ENCODE measurements at places on chromosomes 6 and 20.

DNA sequence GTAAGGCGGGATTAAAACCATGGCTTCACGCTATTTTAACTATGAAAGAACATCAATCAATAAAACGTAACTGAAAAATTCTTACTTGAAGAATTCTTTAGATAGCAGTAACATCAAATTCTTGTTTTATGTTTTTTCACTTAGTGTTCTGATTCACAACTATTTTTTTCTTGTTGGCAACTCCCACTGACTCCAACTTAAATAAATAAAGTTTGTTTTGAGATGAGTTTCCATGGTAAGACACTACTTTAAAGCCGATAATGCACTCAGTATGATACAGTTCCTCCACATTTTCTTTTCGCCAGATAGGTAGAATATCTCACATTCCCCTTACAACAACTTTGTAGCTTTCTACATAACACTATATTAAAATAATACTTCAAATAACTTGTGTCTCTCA is 33.1 kb upstream of the CNKSR3 start:
- no peak for DNase-seq

GRCh38 chr20:1185790-1186334 is 1.1 kb upstream of the TMEM74B start:
- peak; percentile 8 for DNase-seq

- no peak for DNase-seq
Observed at GRCh38 chr20:50246367-50247195, 56.0 kb downstream of the CEBPB start.

DNA sequence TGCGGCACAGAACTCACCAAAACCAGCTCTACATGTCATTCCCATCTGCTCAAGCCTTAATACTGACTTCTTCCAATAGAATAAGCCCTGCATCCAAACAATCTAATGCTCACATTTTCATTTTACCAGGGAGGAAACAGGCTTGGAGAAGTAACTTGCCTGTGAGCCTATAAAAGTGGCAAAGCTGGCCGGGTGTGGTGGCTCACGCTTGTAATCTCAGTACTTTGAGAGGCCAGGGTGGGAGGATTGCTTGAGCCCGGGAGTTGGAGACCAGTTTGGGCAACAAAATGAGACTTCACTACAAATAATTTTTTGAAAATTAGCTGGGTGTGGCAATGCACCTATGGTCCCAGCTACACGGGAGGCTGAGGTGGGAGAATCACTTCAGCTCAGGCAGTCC is 133.7 kb downstream of the LY86 start:
- DNase-seq = no peak

GRCh38 chr6:13767121-13767808 is 47.1 kb downstream of the MCUR1 start:
- DNase-seq = no peak

DNA sequence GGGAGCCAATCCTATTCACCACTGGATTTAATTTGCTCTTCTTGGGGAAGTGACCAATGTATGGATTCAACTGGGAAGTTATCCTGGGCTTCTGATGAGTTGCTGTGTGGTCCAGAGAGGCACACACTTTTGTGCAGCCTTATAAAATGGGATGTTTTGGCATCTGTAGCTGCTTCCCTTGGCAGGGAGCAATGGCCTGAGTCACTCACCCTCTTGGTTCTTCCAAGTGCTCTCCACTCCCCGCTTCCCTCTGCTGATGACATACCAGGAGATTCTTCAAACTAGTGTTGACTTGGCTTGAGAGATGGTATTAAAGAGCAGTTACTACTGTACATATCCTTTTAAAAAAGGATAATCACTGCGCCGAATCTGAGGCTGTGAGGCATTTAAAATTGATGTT is 105.8 kb downstream of the JARID2 start:
- no peak for DNase-seq

DNA sequence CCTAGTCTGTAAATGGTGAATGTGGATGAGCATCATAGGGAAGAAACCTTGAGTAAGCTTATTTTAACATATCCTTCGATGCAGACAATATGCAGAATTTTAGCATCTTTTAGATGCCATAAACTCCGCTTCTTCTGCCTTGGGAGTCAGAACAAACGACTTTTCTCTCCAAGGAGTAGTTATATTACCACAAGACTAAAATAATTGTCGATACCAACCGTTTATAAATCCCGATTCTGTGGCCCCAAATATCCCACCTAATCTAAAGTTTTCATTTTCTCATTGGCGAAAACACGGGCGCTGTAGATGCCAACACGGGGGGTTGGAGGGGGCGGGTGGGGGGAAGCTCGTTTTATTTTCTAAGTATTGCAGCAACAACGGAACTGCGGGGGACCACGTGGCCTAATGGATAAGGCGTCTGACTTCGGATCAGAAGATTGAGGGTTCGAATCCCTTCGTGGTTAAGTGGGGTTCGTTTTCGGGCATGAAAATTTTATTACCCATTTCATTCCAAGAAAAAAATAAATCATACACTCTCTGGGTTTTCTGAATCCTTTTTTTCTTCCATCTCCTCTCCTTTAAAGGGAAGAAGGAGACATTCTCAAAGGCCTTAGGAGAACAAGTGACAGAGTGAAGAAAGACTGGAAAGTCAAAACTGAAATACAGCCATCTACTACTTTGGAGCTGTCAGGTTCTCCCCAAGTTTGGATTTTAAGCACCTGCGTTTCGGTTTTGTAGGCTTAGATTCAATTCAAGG is 65.5 kb upstream of the BTN3A2 start:
- DNase-seq = no peak

GRCh38 chr6:79670789-79671188 is 39.7 kb downstream of the SH3BGRL2 start:
- no peak for DNase-seq

DNA sequence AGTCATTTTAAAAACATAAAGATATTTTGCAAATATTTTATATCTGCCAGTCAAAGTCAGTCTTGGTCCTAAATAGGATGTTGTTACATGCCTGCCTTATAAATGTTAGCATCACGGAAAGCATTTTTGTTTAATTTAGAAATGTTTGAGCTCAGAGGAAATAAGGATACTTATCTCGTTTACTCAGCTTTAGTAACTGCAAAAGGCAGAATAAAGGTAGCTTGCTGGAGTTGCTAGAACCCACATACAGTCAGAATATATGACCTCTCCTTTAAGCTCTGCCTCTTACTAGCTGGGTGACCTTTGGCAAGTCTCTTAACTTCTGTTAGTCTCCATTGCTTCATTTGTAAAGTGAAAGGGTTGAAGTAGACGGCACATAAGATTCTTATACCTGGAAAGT is 867.3 kb downstream of the KIF16B start:
- DNase-seq = no peak

- no peak for DNase-seq
Observed at GRCh38 chr20:64273109-64273508, 17.6 kb downstream of the PCMTD2 start.

DNA sequence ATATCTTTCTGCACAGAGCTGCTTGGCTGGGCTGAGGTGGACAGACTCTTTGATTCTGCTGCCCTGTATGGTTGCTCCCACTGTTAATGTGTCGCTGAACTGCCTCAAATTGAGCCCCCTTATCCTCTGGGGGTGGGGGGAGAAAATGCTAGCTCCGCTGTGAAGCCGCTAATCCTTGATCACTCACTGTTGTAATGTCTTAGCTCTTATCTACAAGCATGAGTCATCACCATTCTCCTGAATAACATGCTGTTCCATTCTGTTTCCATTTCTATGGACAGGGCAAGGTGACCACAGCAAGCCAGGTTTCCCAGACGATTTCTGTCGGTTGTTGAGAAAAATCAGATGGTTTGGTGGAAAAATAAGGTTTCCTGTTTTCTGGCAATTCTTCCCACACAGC is 218.4 kb upstream of the GGTLC1 start:
- DNase-seq = no peak

GRCh38 chr6:76135481-76135880 is 63.0 kb upstream of the IMPG1 start:
- DNase-seq = no peak

GRCh38 chr6:146962329-146962728 is 241.9 kb upstream of the STXBP5 start:
- DNase-seq = no peak

All from activated naive CD4-positive, alpha-beta T cell (primary cell).